ENCODE measurements at places on chromosomes 13 and 19.
A peak's percentile ranks its signal among the peaks of the same experiment; 100 is the strongest.

DNA sequence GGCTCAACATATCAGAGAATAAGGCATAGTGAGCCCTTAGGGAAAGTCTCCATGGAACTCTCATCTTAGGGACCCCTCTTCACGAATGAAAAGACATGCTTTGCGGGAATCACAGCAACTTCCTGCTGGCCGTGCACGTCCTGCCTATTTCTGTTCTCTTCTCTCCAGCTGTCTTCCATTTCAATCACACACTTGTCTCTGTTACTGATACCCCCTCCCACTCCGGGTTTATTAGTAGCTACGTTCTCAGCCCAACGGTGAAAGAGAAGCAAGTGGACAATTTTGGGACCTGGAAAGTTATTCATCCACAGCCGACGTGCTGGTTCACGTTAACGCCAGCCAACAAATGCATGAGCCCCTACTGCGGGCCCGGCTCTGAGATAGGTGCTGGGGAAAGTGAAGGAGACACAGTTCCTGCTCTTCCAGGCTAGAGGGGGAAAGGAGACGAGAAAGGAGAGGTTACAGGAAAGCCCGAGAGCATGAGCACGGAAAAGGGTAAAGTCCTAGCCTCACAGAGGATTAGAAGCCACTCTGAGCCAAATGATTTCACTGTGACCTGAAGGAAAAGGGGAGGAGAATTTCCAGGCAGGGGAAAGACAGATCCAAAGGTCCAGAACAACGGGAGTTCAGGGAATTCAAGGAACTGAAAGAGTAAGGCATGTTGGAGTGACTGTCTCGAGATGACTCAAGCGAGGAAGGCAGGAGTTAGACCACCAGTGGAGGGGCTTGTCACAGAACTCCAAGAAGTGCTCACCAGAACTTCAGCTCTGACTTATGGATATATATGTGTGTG, 81.8 kb upstream of the CLDN10 start:
- no peak for DNase-seq

- peak; percentile 38 for DNase-seq
Observed at GRCh38 chr19:3367628-3368440, 1.5 kb downstream of the NFIC start.

DNA sequence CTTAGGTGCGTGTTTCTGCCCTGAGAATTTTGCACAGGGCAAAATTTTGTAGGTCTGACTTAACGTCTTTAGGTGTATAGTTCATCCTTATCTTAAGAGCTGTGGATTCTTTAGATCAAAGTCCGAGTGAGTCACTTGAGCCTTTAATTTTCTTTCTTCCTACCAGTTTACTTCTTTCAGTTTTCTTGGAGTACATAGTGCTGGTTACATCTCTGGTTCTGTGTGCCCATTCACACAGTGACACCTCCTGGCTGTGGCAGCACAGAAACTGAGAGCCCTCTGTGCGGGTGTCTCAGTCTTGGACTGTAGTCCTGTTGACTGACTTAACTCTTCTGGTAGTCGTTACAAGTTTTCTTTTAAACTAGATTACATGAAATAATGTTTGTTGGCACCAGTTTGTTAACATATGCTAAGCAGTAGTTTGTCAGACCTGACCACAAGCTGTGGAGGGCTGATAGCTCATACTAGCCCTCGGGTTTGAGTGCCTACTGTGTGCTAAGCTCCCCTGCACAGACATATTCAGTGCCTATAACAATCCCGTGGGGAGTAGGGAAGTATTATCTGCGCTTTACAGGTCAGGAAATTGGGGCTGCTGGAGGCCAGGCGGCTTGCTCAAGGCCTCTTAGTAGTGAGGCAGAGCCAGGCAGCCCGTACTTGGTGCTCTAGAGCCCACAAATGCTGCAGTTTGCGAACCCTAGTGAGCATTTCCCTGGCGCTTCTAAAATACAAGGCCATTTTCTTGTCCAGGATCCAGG, 1.6 kb downstream of the GATAD2A start:
- DNase-seq = peak; percentile 67

- peak; percentile 95 for DNase-seq
Observed at GRCh38 chr19:12793290-12794195, 2.3 kb downstream of the JUNB start.

Data from suppressor macrophage (primary cell).